NCI-H1105 treated with DMSO at 0.1 percent for 48 hours (cell line): ENCODE measurements at places on chromosomes 5 and 9.

- no peak for DNase-seq
Measured at GRCh38 chr9:87327575-87328125, 170.0 kb upstream of the DAPK1 start.

DNA sequence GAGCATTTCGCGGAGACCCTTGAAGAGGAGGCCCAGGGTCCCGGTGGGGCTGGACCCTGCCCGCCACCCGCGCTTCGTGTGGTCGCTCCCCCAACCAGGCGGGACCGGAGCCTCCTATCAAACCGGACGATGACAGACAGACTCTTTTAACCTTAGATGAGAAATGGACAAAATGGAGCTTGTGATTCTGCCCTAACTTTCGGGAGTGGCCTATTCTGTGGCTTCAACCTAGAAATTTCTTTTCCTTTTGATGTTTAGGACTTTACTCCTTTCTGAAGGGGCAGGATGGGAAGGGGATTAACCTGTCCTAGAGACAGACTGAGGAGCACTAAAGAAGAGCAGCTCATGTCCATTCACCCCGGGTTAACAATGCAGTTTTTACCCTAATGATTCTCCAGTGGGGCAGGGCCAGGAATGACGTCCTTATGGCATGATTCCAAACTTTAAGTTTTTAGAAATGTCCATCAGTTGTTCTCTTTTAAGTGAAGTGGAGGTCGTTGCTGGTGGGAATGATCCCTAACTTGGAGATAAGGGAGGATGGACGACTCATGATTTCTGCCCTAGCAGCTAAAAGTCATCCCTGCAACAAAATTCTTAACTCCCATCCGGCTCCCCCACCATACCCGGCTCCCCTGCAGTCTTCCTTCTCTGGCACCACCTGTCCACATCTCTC, 1.0 kb downstream of the NIPSNAP3A start:
- no peak for DNase-seq

DNA sequence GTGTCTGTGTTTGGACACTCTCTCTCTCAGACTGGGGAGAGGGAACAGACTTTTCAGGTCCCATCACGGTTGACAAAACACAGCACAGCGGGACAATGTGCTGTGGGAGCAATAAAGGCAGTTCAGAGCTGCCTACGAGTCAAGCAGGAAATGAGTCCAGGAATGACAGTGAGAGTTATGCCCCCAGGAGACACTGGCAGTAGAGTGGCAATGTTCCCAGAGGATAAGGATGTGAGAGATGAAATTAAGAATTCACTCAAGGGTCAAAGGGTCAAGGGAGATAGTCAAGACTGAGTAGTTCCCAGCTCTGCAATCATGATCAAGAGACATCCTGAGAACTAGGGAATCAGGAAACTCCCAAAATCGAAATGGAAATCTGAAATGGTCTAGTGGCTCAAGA, 156.1 kb downstream of the LURAP1L start:
- DNase-seq, result no peak

DNA sequence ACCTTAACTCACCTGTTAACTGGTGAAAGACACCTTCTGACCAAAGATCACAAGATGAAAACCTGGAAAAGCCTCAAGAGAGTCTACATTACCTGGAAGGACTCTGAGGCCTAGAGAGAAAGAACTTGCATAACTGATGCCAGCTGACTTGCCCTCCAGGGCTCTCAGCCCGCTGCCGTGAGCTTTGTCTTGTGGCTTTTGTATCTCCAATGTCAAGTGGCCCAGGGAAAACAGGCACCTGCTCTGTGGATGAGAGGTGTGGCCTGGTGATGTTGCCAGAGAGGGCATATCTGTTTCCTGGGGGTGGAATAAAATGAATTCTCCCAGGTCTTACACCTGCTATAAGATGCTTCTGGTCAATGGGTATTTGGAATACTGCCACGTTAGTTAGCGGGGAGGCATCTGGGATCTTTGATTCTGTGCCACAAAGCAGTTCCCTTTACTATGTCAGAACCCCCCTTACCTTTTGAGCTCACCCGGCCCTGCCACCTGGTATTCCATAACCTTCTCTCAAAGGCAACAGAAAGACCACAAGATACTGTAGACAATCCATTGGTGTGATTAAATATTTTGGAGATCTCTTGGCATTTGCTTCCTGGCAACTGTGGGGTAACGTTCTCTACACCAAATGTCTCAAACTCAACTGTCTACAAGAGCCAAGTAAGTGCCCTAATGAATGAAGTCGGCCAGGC, 54.9 kb upstream of the N4BP3 start:
- peak; percentile 93 for DNase-seq

GRCh38 chr9:136023410-136024225, 62.4 kb upstream of the UBAC1 start:
- no peak for DNase-seq

- no peak for DNase-seq
Measured at GRCh38 chr5:128237546-128237945, 154.0 kb downstream of the SLC12A2 start.

DNA sequence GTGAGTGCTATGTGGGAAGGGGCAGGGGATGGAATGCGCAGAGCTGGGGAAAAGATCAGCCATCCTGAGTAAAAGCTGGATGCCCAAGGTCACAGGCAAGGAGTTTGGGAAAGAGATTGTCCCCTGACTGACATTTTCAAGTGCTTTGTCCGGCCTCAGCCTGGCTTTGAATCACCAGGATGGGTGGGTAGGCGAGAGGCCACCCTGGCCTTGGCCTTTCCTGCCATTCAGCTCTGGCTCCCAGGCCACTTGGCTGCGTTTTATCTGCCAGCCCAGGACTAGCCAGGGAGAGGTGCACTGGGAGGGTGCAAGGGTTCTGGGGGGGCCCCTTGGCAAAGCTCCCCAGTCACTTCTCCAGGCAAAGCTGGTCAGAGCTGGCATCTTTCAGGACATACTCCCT, 37.4 kb upstream of the SYNPO start:
- DNase-seq, result no peak
